ENCODE measurements at places on chromosomes 5 and 9.

DNA sequence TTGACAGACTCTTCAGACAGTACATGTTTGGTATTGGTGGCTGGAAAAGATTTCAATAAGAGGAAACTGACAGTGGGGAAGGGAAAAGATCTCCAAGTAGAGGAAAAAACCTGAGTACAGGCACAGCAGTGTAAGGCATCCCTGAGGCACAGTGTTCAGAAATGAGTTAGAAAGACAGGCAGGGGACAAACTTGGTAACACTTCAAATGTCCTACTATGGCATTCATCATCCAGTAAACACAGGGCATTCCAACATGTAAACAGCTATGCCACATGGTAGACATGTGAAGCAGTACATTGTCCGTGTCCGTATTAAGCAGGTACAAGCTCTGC lies 45.0 kb upstream of the NR5A1 start:
- no peak for DNase-seq

DNA sequence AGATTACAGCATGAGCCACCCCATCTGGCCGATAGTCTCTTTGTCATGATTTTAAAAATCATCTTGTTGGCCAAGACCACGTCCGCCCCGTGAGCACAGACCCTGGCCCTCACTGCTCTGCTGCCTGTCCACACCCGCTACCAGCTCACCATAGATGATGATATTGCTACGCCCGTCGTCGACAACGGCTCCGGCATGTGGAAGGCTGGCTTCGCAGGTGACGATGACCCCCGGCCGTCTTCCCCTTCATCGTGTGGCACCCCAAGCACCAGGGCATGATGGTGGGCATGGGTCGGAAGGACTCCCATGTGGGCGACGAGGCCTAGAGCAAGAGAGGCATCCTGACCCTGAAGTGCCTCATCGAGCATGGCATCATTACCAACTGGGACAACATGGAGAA lies 76.5 kb downstream of the KDM4C start:
- no peak for DNase-seq

DNA sequence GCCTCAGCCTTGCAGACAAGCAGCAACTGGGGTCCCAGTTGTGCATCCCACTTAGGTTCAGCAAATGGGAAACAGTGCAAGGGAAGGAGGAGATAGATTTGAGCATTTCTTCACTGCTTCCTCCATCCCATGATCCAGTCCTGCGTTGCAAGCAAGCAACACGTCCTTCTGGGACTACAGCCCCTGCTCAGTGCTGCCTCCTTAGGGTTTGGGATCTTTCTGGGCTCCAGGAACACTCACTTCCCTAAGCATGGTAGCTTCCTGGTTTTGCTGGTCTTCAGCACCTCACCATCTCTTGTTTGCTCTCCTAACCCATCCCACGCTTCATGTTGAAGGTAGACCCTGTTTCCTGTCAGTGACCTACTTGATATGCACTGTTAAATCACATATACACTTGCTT lies 444.7 kb downstream of the MED10 start:
- DNase-seq, result no peak

- no peak for DNase-seq
Observed at GRCh38 chr5:14976486-14976885, 104.9 kb upstream of the ANKH start.

Measured in stimulated activated CD4-positive, alpha-beta T cell treated with anti-CD3 and anti-CD28 coated beads, Interleukin-15, amount 100 ng/mL, for 48 hours (primary cell).